ENCODE measurements at places on chromosomes 12 and 14.

GRCh38 chr12:4160314-4161040 lies 113.1 kb upstream of the CCND2 start:
- no peak for DNase-seq

DNA sequence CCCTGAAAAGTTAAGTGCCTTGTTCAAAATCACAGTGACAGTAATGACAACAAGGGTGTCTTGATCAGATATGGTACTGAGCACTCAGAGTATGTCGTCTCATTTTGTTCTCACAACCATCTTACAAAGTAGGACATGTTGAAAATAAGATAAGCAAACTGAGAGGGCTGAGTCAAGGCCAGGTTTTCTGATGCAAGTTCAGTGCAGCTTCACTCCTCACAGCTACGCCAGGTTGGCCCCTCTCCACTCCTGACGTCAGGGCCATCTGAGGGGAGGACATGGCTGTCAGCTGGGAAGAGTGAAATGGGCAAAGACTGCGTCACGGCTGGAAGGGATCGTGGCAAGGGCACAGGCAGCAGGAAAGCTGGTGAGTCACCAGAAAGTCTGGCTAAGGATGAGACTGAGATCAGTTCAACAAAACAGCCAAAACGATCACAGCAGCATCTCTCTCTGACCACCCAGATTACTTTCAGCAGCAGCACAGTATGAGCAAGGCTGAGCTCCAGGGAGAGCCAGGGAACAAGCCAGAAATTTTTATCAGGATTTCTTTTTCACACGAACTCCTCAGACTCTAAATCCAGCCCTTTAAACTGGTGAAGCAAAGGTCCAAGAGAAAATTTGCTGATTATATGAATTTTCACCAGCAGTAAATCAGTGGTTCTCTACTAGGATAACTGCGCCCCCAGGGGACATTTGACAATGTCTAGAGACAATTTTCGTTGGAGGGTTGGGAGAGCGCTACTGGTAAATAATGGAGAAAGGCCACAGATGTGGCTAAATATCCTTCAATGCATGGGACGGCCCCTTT lies 297.9 kb upstream of the AMIGO2 start:
- no peak for DNase-seq

DNA sequence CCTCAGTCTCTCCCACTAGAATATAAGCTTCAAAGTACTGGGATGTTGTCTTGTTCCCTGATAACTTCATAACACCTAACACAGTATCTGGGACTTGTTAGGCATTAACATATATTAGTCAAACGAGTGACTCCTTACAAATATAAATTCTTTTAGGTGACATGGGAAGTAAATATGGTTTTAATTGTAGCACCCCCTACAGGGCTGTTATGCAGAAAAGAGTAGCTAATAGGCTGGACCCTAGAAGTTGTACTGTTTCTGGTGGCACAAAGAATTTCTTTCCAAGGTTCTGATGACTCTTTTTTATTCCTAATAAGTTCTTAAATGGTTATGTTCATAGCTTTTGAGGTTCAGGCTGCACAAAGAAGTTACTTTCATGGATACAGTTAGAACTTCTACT lies 29.8 kb downstream of the GPATCH2L start:
- no peak for DNase-seq

DNA sequence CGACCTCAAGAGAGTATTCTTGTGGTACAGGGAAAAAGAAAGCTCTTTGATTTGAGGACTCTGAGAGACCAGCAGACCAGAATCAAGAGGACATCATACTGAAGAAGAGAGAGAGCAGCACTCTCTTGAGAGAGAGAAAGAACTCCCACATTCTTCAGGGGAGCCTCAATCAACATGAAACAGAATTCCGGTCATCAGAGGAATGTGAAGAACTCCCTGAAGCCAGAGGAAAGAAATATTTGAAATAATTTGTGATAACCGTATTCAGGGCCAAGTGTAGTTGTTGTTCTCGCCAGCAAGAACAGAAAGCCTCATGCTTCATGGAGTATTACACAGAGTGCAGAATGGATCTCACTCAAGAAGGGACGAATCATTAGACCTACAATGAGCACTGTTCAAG lies 363.8 kb upstream of the TMEM132C start:
- DNase-seq = no peak

DNA sequence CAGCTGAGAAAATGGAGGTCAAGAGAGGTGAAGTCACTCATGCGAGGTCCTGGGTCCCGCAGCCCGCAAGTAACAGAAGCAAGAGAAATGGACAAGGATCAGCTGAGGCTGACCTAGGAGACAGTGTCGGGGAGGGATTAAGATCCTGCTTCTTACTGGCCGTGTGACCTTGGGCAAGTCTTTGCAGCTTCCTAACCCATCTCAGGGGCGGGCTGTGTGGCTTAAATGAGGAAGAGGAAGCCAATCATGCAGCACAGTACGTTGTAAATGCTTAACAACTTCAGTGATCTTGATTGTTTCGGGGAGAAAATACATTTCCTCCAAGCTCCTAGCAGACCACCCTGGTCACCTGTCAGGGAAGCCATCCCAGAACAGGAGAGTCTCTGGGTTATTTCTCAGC lies 7.1 kb upstream of the PGF start:
- DNase-seq = no peak

GRCh38 chr12:4899364-4899763 lies 10.3 kb upstream of the KCNA1 start:
- DNase-seq = no peak

GRCh38 chr14:60807971-60808370 lies 73.4 kb downstream of the MNAT1 start:
- no peak for DNase-seq

- DNase-seq = peak; percentile 46
These were observed 6.3 kb downstream of the DHH start for GRCh38 chr12:49088150-49088931.

GRCh38 chr14:22658946-22659345 lies 14.8 kb upstream of the OR6J1 start:
- no peak for DNase-seq

- DNase-seq = no peak
These were observed 529.1 kb upstream of the TBX3 start for GRCh38 chr12:115213118-115213517.

GRCh38 chr14:71321574-71322315 lies 414.5 kb downstream of the PCNX1 start:
- DNase-seq = no peak

DNA sequence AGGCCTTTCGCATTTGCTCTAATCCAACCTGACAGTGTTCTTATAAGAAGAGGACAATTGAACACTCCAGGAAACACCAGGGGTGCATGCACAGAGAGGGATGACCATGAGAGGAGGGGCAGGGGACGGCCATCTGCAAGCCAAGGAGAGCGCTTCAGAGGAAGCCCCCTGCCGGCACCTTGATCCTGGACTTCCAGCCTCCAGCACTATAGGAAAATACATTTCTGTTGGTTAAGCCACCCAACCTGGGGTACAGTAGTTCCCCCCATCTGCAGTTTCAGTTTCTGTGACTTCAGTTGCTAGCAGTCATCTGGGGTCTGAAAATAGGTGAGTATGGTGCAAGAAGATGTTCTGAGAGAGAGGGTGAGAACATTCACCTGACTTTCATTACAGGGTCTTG lies 64.7 kb downstream of the CLMN start:
- DNase-seq = no peak

DNA sequence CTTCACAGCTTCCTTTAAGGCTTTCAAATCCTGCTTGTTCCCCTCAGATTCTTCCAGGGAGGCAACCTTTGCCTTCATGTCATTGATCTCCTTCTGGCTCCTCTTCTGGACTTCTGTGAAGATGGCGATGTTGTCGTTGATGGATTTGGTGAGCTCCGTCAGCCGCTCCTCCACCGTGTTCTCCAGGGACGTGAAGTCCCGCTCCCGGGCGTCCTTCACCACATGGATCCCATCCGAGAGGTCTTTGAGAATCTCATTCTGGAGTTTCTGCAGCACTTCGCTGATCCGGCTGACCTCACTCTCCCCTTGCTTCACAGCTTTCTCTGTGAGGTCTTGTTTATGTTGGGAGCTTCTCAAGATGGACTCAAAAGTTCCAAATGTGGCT lies 7.9 kb downstream of the CKAP4 start:
- DNase-seq = no peak

DNA sequence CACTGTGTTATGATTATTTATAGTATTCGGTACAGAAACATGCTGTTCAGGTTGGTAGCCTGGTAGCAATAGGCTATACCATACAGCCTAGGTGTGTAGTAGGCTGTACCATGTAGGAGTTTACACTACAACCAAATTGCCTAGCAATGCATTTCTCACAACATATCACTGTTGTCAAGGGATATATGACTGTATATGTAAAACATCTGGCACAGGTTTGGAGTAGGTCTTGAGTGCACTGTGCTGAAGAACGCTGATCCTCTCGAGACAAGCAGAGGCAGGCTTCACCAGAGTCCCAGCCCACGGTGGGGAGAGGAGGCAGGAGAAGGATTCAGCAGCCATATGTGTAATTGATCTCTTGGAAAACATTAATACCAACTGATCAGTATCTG lies 15.0 kb upstream of the TBX5 start:
- no peak for DNase-seq

DNA sequence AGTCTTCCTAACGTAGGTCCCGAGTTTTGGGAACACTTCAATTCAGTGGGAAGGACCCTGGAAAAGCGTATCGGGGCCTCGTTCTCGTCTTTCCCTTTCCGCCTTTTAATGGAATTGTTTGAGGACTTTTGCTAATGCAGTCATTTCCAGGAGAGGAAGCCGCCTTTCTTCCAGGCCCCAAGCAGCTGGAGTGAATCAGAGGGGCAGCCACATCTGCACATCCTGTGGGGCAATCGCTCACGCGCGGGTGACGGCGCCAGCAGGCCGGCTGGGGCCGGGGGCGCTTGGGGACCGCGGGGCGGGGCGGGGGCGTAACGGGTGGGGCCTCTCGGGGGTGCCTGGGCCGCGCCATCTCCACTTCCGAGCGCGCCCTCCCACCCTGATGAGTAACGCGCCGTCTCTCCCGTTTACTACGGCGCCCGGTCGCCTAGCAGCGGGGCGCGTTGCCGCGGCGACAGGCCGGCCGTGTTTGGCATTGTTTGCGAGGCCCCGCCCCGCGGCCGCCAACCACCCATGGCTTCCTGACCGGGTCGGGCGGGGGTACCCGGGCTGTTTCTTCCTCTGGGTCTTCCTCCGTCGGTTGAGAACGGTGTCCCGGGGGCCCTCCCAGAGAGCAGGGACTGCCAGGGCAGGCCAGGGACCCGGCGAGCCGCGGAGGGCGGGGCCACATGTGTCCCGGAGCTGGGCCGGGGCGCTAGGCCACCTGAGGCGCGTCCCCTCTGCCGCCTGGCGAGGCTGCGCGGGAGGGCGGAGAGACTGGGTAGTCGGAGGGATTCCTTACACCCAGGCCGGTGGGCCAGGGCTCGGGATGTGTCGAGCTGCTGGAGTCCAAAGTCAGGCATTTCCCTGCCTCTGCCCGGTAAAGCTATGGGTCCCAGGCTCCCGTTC lies 2.3 kb downstream of the GSG1 start:
- DNase-seq = peak; percentile 80

DNA sequence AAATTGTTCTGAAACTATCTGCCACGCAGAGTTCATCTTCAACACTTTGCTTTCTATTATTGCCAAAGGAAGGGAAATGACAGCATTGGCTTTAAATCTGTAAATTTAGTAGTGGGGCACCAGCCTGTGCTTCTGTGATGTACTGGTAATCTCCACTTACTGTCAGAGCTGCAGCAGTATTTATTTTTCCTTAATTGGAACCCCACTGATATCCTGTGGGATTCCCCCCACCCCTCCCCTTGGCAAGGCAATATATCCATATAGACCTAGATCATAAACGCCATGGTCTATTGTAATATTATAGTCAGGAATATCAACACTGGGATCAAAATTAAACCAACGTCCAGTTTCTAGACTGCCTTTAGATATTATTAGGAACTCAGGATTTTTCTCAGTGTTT lies 96.7 kb downstream of the RMST start:
- DNase-seq = no peak

DNA sequence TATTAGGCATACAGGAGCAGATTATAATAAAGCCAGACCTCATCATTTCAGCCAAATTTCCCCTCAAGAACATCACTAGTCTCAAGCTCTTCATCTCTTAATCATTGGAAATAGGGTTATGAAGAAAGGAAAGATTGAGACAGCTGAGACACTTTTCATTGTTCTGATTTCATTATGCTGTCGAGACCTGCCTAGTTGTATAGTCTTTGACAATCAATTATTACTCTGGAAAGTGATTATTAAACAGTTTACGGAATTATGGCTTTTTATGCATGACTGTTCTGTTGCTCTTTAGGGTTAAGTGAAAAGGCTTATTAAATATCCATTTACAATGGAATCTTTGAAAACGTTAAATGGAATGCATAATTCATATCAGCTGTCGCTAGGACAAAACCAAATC lies 48.3 kb downstream of the TTC6 start:
- no peak for DNase-seq

DNA sequence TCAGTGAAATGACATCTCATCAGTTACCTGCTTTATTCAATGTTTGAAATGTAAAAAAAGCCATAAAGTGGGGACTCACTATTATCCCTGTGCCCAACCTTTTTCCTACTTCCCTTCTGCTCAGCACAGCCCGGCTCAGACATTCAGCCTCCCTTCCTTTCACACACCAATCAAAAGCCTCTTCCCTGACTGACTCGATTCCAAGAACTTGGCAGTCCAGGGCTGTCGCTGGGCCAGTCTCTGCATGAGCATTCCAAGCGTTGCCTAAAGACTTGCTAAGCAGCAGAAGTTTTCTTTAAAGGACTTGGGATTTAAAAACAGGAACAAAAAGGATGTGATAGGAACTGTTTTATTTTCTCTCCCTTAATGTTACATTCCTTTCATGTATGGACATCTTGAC lies 22.7 kb downstream of the ITPR2 start:
- DNase-seq = no peak

DNA sequence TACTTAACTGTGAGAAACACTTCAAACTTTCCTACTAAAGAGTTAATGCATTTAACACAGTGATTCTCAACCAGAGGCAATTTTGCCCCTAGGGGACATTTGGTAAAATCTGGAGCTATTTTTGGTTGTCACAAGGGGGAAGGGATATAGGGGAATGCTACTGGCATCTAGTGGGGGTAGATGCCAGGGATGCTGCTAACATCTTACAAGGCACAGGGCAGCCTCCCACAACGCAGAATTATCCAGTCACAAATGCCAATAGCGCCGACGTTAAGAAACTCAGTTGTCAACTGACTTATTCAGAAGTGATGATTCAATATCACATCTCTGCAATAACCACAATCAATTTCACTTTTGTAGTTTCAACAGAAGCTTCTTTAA lies 2.0 kb downstream of the EEA1 start:
- peak; percentile 18 for DNase-seq

DNA sequence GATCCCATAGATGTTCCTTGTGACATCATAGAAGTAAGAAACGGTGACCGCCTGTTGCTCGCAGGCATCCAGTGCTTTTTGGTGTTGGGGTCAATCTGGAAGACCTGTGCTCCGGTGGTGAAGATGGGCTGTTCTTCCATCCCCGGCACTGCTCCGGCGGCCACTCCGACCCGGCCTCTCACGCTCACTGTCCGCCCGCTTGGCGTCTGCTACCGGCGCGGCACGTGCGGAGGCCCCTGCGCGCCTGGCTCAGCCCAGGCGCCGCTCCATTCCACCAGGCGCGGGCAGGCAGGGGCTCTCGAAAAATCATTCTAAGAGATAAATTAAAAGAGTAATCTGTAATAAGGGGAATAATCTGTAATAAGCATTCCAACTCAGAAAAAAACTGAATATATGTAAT lies 934.5 kb downstream of the TMEM121 start:
- DNase-seq = no peak
